Activated naive CD8-positive, alpha-beta T cell treated with anti-CD3 and anti-CD28 coated beads, Interleukin-2, amount 50 U/mL, for 16 hours (primary cell): ENCODE measurements at places on chromosomes 7 and 10.

DNA sequence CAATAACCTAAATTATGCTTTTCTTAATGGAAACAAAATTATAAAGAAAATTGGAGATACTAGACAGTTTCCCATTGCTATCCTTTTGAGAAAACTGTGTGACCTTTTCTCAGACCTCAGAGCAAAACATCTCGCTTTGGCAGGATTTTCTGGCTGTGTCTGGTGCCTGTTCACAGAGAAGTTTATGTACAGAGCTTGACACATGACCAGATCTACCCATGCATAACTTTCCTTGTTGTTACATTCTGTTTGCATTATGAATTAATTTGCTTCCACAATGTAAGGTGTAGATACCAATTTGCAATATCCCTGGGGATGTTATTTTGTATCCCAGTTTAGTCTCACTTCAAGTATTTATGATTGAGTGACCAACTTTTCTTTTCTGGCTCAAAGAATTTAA lies 565.0 kb downstream of the XPNPEP1 start:
- no peak for DNase-seq

DNA sequence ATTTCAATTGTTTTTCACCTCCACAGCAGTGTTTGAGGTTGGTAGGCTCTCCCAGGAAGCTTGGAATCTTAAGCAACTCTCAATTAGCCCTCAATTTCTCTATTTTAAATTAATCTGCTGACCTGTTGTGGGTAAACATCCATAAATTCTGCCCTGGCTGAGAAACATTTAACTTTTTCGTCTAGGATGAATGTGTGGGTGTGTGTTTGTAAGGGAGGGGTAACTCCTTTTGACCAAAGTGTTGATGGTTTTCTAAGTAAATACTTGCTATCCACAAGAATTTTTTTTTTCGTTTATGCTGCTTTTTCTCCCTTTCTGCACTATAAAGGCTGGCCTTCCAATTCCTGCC lies 973 bp downstream of the PPP3CB start:
- DNase-seq = no peak

- no peak for DNase-seq
Observed at GRCh38 chr7:4139656-4140625, 542.2 kb upstream of the FOXK1 start.

- no peak for DNase-seq
Observed at GRCh38 chr7:31051598-31052486, at the start of gene ADCYAP1R1. ADCYAP1R1 (plus strand) TSS chr7:31052308; CDS start chr7:31063265, 10,957 bp downstream.

GRCh38 chr10:59847326-59847725 lies 59.0 kb downstream of the CCDC6 start:
- no peak for DNase-seq

DNA sequence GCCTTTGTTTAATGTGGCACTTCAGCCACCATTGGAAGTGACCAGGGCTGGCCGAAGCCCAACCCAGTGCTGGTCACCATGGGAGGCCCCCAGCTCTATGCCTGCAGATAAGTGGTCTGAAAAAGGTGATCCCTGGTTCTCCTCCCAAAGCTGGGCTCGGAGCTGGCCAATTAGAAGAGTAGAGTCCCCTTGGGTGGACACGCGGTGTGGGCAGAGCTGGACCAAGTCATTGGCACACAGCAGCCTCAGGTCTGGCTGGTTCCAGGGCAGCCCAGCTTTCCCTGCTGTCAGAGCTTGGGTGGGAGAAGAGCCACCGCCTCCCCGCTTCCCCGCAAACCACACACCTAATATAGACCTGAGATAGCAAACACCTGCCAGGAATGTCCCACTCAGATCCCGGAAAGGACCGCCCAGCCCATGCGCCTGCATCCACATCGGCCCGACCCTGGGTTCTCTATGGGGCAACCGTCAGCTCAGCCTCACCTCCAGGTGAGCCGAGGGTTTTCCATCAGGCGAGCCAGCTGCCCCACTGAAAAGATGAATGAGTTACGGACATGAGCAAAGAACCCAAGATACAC lies 84.3 kb downstream of the TCERG1L start:
- no peak for DNase-seq

- DNase-seq = no peak
Observed at GRCh38 chr10:114083040-114083439, 39.4 kb downstream of the ADRB1 start.

DNA sequence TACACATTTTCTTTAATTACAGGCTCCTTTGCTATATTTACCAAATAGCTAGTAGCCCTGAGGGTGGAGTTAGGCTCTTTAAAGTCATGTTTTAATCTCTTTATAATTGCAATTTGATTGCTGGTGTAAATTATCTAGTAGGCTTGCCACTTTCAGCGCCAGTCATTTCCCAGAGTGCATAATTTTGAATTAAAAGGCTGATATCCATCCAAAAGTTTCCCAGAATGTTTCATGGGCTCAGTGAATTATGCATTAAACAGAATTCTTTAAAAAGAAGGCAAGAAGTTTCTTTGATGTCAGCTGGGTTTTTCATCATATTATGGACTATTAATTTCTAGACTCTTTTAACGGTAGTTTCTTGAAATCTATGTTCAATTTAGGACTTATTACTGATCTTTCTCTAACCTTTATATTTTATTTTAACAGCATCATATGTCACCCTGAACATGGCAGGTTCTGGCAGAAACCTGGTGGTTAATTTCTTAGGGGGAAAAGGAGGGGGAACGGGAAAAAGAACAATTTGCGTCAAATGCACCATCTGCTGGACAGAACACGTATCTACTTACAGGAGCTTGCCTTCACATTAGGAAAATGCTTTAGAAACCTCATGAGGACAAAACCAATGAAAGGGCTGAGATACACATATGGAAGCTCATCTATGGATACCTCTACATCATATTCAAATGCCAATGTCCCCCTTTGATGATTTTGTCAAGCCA lies 171.1 kb downstream of the GRM3 start:
- no peak for DNase-seq

- no peak for DNase-seq
Observed at GRCh38 chr7:104922182-104923009, 91.6 kb upstream of the KMT2E start.

- no peak for DNase-seq
Observed at GRCh38 chr7:131827421-131827820, 271.0 kb upstream of the PODXL start.

DNA sequence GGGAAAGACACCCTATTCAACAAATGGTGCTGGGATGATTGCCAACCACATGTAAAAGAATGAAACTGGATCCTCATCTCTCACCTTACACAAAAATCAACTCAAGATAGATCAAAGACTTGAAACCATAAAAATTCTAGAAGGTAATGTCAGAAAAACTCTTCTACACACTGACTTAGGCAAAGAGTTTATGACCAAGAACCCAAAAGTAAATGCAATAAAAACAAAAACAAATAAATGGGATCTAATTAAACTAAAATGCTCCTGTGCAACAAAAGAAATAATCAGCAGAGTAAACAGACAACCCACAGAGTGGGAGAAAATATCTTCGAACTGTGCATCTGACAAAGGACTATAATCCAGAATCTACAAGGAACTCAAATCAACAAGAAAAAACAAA lies 504.2 kb upstream of the MBL2 start:
- DNase-seq = no peak

- no peak for DNase-seq
Observed at GRCh38 chr10:116490028-116490662, 55.6 kb upstream of the PNLIP start.

DNA sequence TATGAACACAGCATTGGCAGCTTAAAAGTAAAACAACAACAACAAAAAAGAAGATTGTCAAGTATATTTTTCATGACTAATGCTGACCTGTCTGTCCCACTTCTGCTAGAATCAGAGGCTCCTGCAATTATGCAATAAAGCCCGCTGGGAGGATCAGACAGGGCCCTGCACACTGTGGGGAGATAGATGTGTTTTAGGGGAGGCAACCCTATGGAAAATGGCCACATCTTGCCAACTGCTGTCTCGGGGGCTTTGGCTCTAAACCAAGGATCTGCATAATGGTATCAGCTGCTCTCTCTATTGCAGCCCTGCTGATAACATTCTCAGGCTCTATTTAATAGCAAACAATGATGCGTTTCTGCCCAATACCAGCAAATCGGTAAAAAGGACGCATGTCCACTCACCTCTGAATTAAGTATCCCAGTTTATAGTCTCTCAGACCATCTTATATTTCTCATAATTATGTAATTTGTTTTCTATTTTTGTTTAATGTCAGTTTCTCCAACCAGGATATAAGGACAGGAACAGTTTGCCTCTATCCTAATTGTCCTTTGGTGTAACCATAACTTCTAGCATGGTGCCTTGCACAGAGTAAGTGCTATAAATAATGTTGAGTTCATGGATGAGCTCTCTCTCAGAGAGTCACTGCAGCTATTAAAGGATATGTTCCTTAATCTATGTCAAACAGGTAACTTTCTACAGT lies 15.3 kb upstream of the PRKAR2B start:
- no peak for DNase-seq

DNA sequence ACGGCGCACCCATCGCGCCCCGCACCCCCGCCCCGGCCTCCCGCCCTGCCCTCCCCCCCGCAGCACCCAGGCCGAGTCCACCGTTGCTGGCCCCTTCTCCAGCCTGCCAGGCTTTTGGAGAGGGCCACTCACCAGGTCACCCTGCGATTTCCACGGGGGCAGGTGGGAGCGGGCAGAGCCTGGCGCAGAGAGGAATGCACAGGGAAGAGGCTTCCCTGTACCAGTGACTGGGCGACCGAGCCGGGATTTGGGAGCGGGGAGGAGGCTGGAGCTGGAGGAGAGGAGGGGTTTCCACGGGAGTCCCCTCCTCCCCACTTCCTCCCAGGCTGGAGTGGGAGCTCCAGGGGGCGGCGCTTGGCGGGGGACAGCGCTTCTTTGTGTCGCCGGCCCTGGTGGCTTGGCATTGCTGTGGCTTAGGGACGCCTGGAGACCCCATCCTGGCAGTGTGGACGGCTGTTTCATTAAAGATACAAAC lies 19.3 kb downstream of the TCAF1 start:
- DNase-seq = no peak

DNA sequence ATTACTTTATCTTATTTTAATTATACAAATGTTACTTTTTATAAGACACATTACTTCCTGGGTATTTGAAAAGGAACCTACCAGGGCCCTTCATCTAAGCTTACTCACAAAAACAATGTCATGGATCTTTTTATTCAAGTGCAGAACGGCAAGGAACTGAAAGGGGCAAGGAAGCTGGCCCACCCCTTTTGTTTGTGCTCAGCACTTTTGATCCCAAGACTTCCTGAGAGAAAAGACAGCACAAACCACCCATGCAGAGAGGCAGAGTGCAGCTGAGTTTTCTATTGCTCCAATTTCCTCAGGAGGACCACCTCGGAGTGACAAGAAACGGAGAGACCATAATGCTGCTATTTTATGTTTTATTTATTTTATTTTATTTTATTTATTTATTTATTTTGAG lies 232.0 kb upstream of the NRP1 start:
- no peak for DNase-seq

GRCh38 chr7:157782041-157782440 lies 445.2 kb downstream of the DNAJB6 start:
- no peak for DNase-seq

- DNase-seq = no peak
Observed at GRCh38 chr7:52726986-52727385, 308.4 kb upstream of the POM121L12 start.

DNA sequence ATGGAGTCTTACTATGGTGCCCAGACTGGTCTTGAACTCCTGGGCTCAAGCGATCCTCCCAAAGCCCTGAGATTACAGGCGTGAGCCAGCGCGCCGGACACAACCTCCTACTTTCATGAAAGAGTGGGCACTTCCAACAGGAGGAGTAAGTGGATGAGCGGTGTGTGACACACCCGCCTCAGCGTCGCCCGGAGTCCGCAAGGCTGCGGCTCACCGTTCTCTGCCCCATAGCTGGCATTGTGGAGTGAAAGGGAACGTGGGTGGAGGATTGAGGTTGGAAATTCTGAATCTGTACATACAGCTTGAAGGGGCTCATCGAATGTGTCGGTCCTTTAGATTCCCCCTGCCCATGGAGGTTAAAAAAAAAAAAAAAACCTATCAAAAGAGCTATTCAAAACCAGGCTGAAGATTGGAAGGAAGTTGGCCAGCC lies 524 bp upstream of the PRXL2A start:
- peak; percentile 34 for DNase-seq

DNA sequence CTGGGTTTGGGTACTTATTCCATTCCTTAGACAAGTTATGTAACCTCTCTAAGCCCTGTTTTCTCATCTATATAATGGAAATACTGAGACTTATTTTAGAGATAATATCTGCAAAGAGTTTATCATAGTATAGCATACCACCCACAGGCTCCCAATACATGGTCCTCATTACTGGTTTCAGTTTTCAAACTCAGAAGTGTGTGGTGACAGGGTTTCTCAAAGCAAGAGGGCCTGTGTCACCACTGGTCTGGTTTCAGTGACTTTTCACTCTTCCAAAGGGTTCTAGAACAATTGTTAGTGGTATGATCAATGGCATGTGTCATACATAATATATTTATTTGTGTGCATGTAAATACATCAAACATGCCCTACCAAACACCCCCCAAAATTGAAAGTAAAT lies 89.2 kb upstream of the BMPER start:
- no peak for DNase-seq

GRCh38 chr7:74404741-74405140 lies 49.0 kb upstream of the GTF2IRD1 start:
- no peak for DNase-seq

GRCh38 chr7:73638911-73639310 lies 14.6 kb upstream of the MLXIPL start:
- DNase-seq = no peak

DNA sequence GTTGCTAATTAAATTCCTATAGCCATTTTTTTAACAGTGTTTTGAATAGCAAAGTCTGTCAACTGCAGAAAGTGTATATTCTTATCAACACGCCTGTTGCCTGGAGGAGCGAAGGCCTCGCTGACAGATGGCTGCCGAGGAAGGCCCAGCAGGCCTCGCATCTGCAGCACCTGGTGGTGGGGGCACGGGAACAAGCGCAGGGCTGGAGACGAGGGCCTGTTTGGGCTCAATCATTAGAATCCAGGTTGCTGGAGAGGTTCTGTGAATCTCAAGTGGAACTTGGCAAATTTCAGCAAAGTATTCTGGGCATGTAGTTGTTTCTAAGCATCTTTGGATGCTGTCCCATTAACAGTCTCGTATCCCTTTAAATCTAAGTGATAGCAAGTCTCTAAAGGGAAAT lies 66.1 kb upstream of the FAM204A start:
- DNase-seq = no peak

- DNase-seq = no peak
Observed at GRCh38 chr7:30452280-30452930, 26.2 kb downstream of the NOD1 start.

GRCh38 chr7:69359003-69359700 lies 239.1 kb upstream of the AUTS2 start:
- no peak for DNase-seq

- no peak for DNase-seq
Observed at GRCh38 chr7:152876749-152877148, 117.2 kb downstream of the ACTR3B start.

DNA sequence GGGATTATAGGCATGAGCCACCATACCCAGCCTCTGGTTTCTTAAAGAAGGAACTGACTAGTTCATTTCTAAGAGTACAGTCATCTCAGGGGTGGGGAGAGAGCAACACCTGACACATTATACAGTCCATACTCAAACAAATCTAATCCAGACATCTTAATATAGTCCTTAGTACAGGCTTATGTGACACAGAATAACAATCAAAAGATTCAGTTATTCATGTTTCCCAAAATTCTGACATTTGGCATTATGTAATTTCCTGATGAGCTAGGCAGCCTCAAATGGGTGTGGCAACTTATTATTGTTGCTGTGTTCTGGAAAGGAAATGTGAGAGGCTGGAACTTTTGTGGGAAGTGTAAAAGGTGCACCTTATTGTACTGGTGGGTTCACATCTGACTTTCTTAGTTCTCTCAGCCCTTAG lies 116.3 kb downstream of the WDFY4 start:
- no peak for DNase-seq

GRCh38 chr10:126252884-126253610 lies 135.2 kb downstream of the ADAM12 start:
- no peak for DNase-seq
